ENCODE measurements at places on chromosomes 11 and 22.

DNA sequence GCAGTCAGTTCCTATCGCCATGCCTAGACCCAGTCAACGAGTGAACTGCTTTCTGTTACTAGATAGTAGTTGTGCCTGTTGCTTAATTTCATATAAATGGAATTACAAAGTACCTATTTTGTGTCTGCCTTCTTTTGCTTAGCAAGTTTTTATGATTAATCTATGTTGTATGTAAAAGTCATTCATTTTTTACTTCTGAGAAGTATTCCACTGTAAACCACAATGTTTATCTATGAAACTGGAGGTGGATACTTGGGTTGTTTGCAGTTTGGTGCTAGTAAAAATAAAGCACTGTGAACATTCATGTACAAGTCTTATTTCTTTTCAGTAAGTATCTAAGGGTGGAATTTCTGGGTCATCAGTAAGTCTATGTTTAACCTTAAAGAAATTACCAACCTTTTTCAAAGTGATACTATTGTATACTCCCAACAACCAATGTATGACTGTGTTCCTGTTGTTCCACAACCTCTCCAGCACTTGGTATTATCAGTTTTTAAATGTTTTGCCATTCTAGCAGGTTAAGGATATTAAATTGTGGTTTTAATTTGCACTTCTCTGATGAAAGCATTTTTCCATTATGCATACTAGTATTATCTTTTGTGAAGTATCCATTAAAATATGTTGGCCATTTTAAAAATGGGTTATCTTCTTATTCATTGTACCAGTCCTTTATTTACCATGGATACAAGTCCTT lies 68.2 kb downstream of the DNAJC24 start:
- no peak for DNase-seq

- no peak for DNase-seq
Observed at GRCh38 chr11:9714272-9714940, 50.5 kb downstream of the SWAP70 start.

DNA sequence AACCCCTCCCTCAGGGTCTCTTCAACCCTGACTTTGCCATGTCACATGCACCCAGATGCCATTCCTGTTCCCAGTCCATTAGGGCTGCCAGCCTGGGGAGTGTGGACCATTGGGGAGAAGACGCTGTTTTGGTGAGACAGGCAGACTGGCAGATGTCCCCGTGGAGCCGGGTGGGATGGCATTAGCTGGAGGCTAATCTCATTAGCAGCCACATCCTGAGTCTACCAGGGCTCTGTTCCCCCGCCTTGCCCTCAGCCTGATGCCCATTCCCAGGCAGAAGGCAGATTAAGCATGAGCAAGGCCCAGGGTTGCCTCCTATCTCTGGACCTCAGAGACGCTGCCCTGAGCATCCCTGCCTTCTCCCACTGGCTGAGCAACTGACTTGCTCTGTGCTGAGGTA lies 46.4 kb upstream of the ALX4 start:
- peak; percentile 54 for DNase-seq

DNA sequence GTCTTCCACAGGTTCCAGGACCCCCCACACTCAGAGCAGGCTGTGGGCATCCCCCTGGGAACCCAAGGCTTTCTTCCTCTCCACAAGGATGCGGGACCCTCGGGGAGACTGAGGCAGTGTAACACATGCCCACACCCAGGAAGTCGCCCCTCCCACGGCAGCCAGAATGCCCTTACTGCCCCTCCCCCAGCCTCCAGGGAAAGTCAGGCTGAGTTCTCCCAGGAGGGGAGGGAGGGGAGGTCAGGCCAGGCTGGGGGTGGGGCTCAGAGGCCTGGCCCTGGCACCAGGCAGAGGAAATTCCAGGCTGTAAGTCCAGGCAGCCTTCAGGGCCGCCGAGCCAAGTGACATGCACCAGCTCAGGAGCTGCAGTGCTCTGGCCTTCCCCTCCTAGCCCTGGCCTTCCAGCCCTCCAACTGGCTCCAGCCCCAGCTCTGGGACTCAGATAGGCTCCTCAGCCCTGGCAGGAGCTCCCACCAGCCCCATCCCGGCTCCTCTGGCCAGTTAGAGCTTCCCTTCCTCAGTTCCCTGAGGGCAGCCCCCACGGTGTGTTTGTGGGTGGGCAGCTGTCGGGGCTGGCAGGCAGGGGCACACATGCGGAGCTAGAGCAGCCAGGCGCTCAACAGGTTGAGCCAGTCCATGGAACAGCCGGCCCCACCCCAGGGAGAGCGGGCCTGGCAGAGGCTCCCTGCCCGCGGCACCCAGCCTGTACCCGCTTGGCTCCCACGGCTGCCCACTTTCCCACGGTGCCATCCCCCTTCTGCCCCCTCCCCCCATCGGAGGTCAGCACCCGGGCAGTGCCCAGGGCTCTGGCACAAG lies 3.6 kb downstream of the BCL9L start:
- DNase-seq = peak; percentile 80

DNA sequence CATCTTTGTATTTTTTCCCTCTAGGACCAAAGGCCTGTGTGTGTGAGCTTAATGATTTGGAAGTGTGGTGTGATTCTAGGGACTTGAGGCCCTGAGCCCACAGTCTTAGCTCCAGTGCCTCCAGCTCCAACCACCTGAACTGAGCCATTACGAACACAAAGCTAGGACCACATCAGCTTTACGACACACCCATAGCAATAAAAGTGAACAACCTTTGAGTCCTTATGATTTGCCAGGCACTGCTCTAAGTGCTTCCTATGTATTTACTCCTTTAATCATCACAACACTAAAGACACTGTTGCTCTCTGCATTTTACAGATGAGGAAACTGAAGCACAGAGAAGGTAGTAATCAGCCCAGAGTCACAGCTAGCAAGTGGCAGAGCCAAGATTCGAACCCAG lies 126.4 kb downstream of the EHF start:
- DNase-seq = no peak

DNA sequence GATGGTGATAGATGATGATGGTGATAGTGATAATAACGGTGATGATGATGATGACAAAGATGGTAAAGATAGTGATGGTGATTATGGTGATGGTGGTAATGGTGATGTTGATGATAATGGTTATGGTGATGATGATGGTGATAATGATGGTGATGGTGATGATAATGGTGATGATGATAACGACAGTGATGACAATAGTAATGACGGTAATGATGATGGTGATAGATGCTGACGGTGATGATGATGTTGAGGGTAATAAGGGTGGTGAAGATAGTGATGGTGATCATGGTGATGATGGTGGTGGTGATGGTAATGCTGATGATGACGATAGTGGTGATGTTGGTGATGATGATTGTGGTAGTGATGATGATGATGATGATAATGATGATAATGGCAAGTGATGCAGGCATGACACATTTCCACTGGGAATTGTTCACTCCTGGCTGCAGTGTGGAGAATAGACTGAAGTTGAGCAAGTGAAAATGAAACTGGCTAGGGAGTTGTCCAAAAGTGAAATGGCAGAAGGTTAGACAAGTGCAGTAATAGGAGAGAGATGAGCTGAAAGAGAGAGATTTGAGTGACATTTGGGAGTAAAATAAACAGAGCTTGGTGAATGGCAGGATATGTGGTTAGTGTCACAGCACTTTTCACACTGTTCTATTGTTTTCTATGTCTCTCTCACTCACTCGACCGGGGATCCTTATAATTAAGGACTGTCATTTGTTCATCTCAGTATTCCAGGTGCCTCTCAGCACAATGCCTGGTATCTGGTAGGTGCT lies 992.5 kb downstream of the OPCML start:
- no peak for DNase-seq

GRCh38 chr11:69496202-69496557 lies 14.7 kb downstream of the LINC01488 start:
- no peak for DNase-seq

DNA sequence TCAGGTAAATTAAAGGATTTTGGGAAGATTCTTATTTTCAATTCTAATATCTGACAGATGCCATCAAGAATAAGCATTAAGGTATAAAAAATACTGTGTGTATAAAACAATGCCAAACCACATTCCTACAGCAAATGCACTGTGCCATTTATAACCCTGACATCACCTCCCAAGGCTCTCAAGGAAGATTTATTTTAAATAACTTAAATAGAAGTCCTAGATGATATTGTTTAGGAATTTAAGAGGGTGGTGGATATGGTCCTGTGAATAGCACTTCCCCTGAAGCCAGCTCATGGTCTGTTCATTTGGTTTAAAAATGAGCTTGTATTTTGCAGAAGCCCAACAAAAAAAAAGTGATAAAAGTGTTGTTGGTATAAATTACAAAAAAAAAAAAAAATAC lies 32.1 kb downstream of the PPIL2 start:
- no peak for DNase-seq

DNA sequence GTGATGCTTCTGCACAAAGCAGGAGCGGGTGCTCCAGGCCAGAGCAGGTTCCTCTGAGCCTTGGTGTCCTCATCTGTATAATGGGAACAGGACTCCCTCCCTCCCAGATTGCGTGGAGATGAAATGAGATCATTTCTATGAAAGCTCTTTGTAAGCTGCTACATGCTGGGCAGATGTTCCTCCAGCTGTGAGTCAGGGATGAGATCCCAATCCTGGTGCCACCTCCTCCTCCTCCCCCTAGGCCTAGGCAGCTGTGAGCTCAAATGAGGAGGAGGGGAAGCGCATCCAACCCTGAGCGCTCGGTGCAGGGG lies 7.0 kb upstream of the CABP2 start:
- no peak for DNase-seq

- no peak for DNase-seq
Observed at GRCh38 chr22:30284666-30285065, 4.6 kb downstream of the CASTOR1 start.

DNA sequence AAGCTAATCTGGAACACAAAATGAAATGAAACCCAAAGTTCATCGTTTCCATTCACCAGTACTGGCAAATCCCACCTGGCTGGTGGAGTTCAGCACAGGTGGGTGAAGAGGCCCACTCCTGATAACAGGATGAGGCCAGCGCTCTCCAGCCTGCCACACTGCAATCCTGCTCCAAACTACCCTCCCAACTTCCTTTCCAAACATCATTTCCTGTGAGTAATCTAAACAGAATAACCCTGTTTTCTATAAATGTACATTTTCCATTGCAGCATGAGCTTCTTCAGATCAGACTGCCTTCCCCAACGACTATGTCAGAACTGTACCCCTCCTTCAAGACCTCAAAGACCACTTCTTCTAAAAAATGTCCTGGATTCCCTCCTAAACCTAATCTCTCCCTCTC lies 15.9 kb upstream of the NFRKB start:
- DNase-seq = no peak

DNA sequence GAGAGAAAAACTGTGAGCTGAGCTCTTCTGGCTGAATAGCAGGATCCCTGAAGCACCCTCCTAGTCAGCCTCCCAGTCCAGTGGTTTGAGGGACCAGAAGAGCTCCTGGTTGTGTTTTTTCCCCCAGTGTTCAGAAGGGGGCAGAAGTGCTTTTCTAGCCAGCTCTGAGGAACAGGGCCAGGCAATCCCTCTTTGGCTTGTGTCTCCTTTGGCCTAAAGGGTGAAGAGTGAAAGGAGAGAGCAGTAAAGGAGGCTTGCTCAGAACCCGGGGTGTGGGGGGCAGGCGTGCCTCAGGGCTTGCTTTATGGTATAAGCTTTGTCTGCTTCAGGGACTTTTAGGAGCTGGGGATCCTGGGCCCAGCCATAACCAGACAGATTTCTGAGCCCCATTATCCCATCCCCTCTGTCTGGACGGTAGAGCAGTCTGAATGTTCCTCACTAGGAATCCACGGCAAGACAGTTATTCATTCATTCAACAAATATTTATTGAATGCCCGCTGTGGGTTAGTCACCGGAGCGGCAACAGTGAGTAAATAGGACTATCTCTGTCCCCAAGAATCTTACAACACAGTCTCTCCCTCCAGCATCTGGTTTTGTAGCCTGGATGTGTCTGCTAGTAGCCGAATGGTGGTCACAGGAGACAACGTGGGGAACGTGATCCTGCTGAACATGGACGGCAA lies 14.5 kb downstream of the ACP2 start:
- DNase-seq = peak; percentile 31

DNA sequence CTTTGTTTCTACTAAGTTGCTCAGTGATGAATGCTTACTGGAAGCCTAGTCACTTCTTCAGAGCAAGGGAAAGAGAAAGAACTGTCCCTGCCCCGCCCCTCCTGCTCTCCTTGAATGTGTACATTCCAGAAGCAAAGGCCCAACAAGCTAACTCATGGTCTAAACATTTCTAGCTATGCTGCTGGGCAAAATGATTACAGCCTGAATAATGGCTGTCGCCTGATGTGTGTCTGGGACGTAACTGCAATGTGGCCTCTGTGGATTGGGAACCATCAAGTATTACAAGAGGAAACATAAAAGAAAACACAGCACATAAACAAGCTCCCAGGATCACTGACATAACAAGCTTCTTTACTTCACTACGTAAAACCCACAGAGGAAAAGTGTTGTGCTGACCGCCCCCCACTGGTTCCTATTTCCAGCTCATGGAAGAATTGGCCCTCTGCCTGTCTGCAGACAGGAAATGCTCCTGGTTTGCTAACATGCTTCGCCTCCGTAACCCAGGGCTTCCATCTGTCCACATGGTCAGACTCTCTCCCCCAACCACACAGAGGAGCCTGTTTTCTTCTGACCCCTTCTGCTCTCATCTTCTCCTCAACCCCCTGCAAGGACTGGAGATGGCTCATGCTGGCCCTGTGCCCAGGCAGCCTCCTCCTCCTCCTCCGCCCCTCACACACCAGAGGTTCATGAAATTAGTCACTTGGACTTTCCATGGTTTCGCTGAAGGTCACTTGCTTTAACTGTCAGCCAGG lies 187.2 kb downstream of the MAML2 start:
- DNase-seq = peak; percentile 30

DNA sequence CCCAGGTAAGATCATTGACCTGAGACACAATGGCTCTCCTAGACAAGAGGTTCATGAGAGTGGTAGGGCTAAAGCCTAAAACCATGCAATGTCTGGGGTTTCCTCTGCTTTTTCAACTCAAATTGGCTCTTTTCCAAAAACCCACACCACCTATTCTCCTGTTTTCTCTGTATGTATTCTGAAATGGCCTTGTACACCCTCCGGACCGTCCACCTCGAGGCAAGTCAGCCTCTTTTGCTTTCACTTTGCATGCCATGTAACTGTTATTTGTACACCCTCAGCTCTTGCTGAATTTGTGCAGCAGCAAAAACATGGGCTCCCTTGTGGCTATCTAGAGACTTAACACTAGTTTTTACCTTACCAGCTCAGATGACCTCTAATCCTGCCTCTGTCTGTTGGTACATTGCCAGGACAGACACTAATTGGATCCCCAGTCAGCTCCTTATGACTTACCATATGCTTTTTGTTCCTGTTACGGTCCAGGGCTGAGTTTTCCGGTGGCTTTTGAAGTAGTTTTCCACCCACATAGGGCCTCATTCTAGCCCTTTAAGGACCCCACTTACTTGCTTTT lies 288.0 kb downstream of the SBF2 start:
- no peak for DNase-seq

DNA sequence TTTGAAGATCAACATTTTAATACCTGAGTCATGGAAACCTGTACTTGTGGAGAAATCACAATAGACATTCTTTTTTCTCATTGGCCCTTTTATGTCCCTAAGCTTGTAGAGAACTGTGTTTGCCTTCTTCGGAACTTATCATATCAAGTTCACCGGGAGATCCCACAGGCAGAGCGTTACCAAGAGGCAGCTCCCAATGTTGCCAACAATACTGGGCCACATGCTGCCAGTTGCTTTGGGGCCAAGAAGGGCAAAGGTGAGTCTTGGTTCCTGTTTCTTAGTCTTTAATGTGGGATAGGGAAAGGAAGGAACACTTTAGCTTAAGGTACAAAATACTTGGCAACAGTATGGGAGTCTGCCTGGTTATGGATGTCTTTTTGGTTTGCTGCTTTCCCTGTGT lies 44.2 kb downstream of the CTNND1 start:
- DNase-seq = no peak

GRCh38 chr11:134385774-134386565 lies 26.1 kb downstream of the B3GAT1 start:
- peak; percentile 73 for DNase-seq
